CD4-positive, alpha-beta T cell (primary cell): ENCODE measurements at places on chromosomes 11 and 22.

DNA sequence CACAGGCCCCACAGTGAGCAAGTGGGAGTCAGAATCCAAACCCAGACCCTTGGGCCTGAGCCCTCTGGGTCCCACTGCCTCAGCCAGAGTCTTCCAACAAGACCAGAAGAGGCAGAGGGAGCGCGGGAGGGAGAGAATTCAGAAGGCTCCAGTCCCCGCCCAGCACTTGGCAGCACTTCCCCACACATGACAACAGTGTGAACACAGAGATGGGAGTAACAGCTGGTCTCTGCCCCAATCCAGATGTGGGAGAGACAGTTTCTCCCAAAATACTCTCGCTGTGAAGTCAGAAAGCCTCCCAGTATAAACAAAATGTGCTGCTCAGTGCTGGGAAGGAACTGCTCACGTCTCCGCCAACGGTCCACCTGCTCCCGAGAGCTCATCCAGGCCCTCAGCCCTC lies 219.9 kb downstream of the MN1 start:
- no peak for DNase-seq

GRCh38 chr11:110467556-110467955 lies 37.8 kb downstream of the FDX1 start:
- DNase-seq: no peak

- no peak for DNase-seq
These were observed 110.7 kb downstream of the RPL27A start for GRCh38 chr11:8793114-8793777.

DNA sequence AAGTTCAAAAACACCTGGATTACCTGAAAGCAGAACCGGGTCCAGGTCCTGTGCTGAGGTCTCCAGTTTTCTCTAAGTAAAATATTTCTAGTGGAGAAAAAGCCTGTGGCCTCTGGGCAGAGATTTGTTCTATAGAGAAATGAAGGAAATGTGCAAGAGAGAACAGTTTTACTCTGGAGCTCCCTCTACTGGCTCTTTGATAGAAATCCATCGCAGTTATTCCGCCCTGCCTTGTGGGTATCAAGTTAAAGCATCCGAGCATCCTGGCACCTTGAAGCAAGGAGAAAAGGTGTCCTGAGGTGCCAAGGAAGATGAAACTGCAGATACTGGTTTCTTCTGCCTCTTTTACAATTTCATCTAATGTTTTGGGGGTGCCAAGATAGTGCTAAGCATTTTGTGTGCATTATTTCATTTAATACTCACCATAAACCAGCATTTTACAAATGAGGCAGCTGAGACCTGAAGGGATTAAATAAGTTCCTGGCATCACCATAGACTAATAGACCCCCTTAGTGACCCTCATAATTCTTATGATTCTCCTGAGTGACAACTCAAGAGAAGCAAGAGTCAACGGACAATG lies 113.1 kb upstream of the HSD17B12 start:
- DNase-seq: no peak

GRCh38 chr22:34283844-34284243 lies 363.6 kb upstream of the LARGE1 start:
- no peak for DNase-seq

- no peak for DNase-seq
These were observed 118.7 kb downstream of the ST3GAL4 start for GRCh38 chr11:126474220-126474619.

DNA sequence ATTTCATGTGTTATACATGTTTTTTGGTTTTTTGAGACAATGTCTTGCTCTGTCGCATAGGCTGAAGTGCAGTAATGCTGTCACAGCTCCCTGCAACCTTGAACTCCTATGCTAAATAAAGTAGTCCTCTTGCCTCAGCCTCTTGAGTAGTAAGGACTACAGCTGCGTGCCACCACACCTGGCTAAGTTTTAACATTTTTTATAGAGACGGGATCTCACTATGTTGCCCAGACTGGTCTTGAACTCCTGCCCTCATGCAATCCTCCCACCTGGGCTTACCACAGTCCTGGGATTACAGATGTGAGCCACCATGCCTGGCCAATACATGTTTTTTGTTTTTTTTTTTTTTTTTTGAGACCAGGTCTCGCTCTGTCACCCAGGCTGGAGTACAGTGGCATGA lies 33.9 kb downstream of the SWAP70 start:
- DNase-seq: no peak

DNA sequence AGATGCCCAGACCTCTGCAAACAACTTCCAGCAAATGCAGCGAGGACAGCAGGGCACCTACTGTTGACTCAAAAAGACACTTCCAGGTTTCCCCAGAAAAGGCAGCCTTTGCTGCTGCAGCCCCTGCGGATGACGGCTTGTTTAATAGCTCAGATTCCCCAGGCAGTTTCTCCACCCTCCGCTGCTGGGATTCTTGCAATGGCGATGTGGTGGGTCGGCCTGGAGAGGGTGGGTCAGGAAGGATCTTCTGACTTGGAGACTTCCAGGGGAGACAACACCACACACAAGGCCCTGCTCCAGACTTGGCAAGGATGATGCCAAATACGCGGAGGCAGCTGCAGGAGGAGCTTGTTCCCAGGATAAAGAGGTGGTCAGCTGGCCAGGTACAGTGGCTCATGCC lies 17.9 kb upstream of the TREH start:
- no peak for DNase-seq

DNA sequence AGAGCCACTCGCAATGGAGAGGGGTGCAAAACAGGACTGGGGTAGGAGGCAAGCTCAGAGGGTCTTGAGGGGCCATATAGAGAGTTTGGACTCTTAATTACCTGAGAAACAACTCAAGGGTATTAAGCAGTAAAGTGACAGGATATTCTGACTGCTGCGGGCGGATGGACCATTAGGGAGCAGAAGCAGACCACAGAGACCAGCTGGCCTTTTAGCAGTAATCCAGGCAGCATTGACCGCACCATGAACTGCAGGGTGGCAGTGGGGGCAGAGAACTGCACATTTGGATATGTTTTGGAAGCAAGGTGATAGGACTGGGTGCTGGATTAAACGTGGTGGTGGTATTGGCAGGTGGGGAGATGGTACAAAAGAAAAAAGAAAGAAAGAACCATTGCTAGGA lies 125.3 kb downstream of the DBX1 start:
- DNase-seq: no peak

DNA sequence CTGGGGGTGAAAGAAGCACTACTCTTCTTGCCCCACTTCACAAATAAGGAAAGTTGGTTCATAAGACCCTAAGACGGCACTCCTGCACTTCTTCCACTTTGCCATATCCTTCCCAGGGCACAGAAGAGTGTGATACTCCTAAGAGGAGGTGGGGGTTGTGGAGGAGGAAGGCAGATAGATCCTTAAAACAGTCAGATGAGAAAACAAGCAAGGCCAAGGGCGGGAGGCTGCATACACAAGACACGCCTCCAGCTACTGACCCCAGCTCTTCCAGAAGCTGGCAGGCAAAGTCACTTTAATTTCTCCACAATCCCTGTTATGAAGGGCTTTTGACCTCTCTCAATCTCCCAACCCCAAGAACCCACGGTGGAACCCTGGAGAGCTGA lies 1.6 kb upstream of the CHRM4 start:
- no peak for DNase-seq

- no peak for DNase-seq
These were observed 137.8 kb downstream of the DBX1 start for GRCh38 chr11:20022363-20023081.

DNA sequence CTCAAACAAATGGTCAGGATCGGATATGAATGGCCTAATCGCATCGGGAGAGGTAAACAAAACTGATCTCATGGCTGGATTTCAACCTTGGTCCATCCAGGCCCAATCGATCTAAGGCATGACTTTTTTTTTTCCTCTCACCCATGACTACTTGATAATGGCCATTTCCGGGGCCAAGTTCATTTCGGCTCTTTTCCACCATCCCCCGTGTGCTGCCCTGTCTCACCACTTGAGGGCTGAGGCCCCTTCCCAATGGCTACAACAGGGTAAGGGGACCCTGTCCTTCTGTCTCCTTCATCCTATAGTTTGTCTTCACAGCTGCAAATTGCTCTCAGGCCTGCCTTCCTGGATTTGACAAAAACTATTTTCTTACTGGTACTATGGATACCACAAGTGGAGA lies 26.7 kb downstream of the GRAP2 start:
- no peak for DNase-seq

DNA sequence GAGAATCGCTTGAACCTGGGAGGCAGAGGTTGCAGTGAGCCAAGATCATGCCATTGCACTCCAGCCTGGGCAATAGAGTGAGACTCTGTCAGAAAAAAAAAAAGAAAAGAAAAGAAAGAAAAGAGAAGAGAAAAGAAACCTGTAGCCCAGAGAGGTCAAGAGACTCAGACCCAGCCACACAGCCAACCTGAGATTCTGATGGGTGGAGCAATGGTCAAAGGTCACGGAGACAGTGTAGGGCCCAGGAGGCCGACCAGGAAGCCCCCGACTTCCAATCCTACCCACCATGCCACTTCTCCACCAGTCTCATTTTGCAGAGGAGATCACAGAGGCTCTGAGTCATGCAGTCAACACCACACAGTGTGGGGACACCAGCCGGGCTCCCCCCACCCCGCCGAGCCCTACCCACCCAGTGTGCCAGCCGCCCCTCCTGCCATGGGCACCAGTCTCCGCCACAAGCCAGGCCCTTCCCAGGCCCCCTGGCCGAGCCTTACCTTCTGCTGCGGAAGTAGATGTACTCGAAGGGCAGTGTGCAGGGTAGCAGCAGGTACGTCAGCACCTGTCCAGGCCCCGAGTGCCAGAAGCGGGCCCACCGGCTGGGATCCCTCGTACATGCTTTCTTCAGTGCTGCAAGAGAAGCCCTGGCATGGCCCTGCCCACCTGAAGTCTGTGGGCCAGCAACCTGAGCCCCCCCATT lies 7.9 kb downstream of the PNPLA5 start:
- DNase-seq: no peak

GRCh38 chr22:28629420-28630176 lies 50.0 kb downstream of the TTC28 start:
- no peak for DNase-seq

DNA sequence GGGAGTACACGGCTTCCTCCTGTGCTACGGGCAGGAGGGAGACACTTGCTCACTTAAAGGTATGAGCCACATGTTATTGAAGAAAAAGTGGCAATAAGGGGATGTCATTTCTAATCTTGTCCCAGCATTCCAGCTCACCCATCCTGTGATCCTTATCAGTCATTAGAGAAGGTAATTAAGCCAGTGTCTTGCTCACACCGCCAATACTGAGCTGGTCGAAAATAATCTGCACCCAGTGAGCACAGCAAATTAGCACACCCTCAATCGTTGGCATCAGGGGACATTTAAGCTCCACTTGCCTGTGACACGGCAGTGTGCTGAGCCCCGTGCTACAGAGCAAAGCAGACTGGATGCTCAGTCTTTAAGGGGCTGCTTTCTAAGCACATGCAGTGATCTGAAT lies 510.7 kb downstream of the OPCML start:
- no peak for DNase-seq

DNA sequence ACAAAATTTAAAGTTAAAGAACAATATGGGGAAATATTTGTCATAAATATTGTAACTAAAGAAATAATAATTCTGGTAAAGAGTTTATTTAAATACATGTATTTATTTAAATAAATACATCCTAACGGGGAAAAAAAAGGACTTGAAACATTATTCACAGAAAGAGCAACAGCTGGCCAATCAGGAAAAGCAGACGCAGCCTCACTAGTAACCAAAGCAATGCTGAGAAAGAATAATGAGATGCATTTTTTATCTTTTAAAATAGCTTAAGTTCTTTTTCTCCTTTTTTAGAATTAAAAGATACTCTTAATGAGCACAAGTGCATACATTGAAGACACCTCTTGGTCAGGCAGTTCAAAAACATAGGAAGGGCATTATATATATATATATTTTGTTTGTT lies 2.6 kb upstream of the LTO1 start:
- DNase-seq: no peak

- no peak for DNase-seq
These were observed 67.3 kb downstream of the AMBRA1 start for GRCh38 chr11:46526216-46527215.
